ENCODE measurements at places on chromosomes 4 and X.

- no peak for DNase-seq
Observed at GRCh38 chr4:165384186-165384585, 5.4 kb downstream of the CPE start.

DNA sequence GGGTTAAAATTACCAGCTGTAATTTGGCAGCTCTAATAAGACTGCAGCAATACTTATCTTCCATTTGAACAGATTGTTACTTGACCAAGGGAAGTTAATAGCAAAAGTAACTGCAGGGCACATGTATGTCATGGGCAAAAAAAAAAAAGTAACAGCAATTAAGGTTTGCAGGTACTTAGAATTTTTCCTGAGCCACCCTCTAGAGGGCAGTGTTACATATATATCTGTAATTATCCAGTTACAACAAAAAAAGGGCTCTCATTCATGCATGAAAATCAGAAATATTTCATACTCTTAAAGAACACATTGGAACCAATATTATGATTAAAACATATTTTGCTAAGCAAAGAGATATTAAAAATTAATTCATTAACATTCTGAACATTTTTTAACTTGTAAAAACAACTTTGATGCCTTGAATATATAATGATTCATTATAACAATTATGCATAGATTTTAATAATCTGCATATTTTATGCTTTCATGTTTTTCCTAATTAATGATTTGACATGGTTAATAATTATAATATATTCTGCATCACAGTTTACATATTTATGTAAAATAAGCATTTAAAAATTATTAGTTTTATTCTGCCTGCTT, 25.1 kb downstream of the XIAP start:
- DNase-seq: no peak

GRCh38 chrX:5726224-5726623, 502.4 kb downstream of the NLGN4X start:
- no peak for DNase-seq

DNA sequence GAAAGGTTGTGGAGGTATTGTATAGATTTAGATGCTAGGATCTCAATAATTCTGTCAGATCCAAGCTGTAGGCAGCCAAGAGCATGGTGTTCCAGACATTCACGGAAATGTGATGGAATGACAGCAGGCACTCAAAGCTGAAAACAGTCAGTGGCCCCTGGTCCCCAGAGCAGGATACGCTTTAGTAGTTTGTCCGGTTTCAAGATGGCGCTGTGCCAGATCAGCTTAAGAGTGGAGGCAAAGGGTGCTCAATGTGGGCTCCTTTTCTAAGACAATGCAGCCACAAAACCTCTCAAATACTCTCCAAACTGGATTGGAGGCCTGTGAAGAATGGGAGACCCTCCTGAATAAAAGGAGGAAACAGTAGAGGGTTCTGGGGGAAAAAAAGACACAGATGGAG, 291.2 kb upstream of the HS3ST1 start:
- no peak for DNase-seq

- no peak for DNase-seq
Observed at GRCh38 chrX:119190091-119190681, 45.9 kb upstream of the PGRMC1 start.

DNA sequence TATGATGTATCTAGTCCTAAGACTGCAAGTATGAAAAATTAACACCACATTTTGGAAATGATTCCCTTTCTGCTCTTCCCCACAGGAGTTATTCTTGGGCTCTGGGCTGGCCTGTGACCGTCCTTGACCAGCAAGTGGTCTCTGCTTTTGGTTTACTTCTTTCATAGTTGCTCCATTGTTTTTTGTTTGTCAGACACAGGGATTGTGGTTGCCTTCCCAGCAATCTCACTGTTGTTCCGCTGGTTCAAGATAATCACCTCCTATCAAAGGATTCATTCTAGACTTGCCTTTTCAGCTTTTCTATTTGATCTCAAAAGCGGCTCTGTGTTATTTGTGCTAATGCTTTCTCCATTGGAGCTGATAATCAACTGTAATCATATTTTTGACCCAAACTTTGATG, 218.8 kb downstream of the MGST2 start:
- DNase-seq: no peak

DNA sequence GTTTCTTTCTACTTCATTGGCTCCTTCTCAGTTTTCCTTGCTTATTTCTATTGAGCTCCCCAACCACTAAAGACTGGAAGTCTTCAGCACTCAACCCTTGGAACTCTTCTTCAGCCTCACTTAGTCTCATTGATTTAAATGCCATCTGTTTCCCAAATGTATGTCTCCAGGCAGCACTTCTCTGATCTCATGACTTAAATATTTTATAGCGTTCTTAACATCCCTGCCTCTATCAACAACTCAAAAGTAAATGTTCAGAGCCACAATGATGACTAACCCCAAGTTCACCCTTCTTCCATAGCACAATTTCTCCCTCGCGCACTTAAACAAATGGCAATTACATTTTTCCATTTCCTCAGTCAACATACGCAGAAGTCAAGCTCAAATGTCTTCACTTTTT, 1393.3 kb downstream of the ARAP2 start:
- no peak for DNase-seq

DNA sequence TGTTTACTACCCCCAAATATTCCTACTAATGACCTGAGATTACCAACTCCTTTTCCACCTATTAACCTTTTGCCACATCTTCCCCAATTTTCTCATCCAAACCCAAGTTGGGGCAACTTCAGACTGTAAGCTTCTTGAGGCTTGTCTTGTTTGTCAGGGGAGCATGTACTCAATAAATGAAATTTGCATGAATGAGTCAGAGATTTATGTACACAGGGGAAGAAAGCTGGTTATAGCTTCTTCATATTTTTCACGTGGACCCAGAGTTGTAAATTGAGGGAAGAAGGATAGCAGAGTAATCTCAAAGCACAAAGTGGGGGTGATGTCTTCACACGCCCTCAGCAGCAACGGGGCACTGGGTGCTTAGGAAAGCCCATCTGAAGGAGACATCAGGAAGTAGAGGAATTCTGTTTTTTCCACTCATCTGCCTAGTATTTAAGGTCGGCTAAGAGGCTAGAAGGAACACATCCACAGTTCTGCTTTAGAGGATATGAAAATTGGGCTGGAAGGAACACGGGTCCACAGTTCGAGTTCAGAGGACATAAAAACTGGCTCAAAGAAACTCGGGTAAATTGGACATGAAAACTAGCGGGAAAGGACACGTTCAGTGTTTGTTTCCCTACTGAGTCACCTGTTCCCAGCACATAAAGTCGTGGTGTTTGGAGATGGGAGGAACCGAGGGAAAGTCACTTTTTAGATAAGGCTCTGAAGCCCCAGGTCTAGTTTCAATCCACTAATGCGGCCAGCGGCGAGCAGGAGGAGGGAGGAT, 696 bp upstream of the CA5B start:
- DNase-seq: no peak

DNA sequence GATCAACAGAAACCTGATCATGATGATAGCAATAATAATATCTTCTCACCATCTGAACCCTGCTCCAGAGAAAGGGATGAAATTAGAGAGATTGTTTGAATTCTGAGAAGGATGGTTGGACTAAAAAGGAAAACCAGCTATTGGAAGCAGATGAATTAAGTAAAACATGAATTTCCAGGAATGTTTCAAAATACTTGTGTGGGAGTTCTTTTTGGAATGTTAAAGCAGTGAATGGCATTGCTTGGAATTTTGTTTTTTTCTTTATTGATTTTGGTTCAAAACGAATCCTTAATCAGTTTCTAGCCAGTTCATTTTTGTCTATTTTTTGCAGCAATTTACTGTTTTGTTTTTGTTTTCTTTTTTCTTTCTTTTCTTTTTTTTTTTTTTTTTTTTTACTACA, 150.3 kb downstream of the NHS start:
- no peak for DNase-seq

- no peak for DNase-seq
Observed at GRCh38 chrX:6159468-6159867, 69.2 kb downstream of the NLGN4X start.

DNA sequence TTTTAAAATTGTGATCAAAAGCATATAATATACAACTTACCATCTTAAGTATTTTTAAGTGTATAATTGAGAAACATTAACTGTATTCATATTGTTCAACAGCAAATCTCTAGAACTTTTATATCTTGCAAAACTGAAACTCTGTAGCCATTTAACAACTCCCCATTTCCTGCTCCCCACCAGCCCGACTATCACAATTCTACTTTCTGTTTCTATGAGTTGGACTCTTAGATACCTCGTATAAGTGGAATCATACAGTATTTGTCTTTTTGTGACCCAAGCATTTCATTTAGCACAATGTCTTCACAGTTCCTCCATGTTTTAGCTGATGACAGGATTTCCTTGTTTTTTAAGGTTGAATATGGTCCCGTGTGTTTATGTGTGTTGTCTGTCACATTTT, 106.0 kb downstream of the LRBA start:
- DNase-seq: no peak

DNA sequence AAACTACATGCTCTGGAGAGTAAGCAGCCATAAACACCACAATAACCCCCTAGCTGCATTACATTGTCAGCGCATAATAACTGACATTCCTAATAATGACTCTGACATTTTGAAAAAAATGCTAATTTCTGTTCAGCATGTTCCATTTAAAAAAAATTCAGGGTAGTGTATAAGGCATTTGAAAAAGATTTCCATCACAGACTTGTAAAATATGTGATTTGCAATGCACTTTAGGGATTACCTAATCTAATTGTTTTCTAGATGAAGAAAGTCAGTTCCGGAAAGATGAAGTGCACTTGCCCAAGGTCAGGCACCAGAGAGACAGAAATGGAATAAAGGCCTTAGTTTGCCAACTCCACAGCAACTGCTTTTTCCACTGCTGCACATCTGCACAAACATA, 55.3 kb downstream of the FANCB start:
- no peak for DNase-seq
